ENCODE measurements at places on chromosomes 1 and 21.

DNA sequence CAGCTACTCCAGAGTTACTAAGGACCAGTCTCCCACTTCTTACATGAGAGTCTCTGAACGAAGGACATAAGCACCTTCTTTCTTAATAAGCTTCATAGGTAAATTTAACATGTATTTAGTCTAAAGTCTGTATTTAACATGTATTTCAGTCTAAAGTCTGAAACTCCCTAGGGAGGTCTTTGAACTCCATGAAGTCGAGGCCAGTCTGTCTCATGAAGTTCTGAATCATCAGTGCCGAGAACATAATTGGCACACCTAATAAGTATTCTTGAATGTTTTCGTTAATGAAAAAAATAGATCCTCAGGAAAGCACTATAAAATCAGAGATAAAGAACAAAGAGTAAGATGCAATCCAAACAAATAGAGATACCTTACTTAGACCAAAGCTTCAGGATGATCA is 945.5 kb downstream of the TTLL7 start:
- DNase-seq, result no peak

GRCh38 chr1:34361781-34362357 is 185.2 kb downstream of the C1orf94 start:
- DNase-seq, result no peak

DNA sequence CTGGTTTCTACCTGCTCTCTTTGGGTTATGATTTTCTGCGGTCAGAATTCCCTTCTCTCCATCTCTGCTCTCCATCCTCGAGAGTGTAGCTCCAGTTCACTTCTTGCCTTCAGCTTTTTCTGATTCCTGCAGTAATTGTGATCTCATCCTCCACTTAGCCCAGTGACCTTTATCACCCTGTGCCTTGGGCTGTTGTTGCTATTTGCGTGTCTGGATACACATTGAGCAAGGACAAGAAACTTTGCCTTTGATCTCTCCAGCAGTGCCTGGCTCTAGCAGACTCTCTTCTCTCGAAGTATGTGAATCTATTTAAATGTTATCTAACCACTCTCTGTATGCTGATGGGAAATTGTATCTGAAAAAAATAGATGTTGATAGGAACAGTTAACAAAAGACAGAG is 76.4 kb upstream of the MARK1 start:
- DNase-seq, result no peak

DNA sequence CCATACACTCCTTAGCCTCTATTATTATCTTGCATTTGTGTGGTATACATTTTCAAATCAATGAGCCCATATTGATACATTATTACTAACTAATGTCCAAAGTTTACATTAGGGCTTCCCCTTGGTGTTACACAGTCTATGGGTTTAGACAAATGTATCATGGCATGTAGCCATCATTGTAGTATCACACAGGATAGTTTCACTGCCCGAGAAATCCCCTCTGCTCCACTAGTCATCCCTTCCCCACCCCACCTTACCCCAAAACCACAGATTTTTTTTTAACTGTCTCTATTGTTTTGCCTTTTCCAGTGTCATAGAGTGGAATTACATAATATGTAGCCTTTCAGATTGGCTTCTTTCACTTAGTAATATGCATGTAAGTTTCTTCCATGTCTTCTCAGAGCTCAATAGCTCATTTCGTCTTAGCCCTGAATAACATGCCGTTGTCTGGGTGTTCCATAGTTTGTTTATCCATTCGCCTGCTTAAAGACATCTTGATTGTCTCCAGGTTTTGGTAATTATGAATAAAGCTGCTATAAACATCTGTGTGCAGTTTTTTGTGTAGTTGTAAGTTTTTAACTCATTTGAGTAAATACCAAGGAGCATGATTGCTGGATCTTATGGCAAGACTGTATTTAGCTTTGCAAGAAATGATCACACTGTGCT is 86.4 kb upstream of the LYST start:
- no peak for DNase-seq

- no peak for DNase-seq
Observed at GRCh38 chr1:182051938-182052337, 9.6 kb downstream of the ZNF648 start.

GRCh38 chr1:240099329-240099728 is 7.6 kb downstream of the FMN2 start:
- DNase-seq, result no peak

DNA sequence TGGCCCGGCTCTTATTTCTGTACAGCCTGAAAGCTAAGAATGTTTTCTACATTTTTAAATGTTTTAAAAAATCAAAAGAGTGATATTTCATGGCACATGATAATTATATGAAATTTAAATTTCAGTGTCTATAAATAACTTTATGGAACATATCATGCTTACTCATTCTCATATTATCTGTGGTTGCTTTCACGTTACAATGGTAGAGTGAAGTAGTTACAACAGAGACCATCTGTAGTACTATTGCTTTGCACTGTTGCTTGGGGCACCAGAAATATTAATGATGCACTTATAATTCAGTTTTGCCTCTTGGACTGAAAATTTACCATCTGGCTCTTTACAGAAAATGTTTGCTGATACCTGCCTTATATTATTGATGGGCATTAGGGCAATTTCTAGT is 481.6 kb downstream of the PLPP3 start:
- DNase-seq, result no peak

DNA sequence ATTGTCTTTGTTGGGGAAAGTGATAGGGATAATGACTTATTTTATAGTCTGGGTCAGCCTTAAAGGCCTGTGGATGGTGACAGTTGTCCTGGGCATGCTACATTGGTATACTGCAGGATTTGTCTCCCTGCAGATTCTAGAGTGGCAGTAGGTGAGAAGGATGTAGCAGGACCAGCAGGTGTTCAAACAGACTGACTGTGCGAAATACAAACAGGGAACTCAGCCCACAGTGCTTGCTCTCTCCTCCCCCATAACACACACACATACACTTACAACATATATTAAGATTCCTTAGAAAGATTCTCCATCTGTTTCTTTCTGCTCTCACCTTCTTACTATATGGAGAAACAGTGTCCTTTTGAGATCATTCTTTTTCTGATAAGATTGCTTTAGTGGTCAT is 6.9 kb downstream of the PDE4B start:
- no peak for DNase-seq

- no peak for DNase-seq
Observed at GRCh38 chr1:33826711-33827110, 37.2 kb upstream of the HMGB4 start.

GRCh38 chr1:164701189-164701761 is 142.3 kb downstream of the PBX1 start:
- no peak for DNase-seq

GRCh38 chr1:116684575-116684974 is 17.0 kb upstream of the IGSF3 start:
- DNase-seq, result no peak

DNA sequence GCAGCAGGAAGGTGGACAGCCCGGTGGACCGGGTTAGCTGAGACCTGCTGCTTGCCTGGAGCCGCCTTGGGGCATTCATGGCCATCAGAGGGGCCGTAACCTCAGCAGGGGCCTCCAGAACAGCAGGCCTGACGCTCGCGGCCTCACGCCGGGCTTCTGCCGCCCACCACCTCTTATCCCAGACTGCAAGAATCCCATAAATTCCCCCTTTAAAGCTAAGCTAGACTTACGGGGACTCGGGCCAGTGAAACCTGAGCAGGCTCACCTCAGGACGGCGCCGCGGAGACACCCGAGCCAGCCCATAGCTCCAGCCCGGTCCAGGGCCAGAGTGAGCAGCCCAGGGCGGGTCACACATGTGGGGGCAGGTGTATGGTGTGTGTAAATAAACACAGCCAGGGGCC is 132.3 kb downstream of the GLIS1 start:
- DNase-seq, result no peak

DNA sequence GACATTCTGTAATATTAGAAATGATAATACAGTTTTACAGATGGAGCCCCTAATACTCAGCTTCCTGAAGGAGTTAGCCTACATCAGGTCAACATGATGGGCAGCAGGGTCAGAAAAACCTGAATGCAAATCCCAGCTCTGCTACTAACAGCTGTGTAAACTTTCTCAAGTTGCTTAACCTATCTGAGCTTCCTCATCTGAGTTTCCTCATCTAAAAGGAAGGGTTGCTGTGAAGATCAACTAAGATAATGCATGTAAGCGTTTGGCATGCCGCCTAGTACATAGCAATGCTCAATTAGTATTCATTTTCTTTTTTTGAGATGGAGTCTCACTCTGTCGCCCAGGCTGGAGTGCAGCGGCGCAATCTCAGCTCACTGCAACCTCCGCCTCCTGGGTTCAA is 18.4 kb upstream of the DESI2 start:
- DNase-seq, result no peak

DNA sequence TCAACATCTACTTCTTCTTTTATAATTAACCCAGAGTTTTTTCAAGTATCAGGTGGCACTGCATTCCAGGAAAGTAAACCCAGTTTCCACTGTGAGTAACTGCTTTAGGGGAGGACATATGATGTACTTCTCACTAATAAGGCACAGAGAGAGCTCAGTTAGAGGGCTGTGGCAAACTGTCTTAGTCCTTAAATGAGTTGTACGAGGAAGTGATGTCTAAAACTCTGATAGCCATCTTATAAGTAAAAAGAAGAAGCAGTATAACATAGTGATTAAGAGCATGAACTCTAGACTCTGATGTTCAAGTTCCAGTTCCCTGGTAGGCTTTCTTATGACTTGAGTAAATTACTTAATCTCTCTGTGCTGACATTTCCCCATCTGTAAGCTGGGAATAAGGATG is 58.7 kb upstream of the PTGS2 start:
- no peak for DNase-seq

GRCh38 chr1:205516362-205516761 is 11.9 kb downstream of the CDK18 start:
- no peak for DNase-seq

DNA sequence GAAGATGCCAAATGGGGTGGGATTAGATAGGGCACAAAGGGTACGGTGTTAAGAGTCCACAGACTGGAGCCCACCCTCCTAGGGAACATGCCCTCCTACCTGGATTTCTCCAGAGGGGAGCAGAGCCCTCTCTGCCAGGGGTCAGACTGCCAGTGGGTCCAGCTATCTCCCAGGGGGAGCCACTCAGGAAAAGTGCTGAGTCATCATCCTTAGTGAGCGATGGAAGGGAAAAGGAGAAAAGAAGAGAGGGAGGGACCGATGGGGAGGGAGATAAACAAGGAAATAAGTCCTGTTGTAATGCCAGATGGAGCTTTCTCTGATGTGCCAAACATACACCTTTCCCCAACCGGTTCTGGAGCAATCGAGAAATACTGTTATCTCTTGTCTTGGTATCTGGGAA is 30.4 kb upstream of the CYP4B1 start:
- no peak for DNase-seq

- no peak for DNase-seq
Observed at GRCh38 chr1:154806333-154806732, 63.7 kb downstream of the KCNN3 start.

DNA sequence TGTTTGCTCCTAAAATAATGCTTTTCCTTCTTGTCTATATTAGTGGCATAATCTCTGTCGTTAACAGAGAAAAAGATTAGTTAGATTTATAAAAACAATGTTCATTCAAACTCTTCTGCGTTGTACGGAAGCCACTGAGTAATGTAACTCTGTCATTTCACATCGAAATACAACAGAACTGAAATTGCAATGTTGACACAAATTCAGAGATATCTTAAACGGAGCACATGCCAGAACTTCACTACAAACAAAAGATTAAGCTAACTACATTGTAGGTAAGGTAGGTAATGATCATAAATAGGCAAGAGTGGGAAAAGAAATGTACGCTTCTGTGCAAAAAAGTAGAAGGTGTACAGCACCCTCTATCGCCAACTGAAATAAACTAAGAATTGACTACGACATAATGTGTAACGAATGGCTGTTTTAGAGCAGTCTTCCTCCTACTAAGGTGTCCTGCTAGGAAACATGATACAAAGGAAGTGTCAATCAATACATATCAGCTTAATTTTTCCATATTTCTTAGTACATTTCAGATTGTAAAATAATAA is 56.6 kb downstream of the PCNX2 start:
- no peak for DNase-seq

GRCh38 chr1:17653728-17654351 is 101.3 kb upstream of the ACTL8 start:
- DNase-seq, result no peak

DNA sequence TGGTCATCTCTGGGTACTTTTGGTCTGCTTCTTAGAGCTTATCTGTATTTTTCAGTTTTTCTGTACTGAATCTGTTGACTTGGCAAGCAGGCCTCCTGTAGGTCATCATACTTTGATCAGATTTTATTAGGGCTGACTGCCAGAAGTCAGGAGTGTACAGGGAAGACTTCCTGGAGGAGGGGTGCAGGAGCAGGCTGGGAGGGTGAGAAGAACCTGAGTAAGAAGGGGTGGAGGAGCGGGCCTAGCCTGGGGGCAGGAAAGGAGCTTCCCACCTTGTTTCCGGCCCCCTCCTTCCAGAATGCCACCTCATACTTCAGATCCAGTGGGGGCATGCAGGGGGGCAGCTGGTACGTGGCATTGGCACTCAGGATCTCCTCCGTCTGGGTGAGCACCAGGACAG is 18.3 kb upstream of the IL22RA1 start:
- no peak for DNase-seq

DNA sequence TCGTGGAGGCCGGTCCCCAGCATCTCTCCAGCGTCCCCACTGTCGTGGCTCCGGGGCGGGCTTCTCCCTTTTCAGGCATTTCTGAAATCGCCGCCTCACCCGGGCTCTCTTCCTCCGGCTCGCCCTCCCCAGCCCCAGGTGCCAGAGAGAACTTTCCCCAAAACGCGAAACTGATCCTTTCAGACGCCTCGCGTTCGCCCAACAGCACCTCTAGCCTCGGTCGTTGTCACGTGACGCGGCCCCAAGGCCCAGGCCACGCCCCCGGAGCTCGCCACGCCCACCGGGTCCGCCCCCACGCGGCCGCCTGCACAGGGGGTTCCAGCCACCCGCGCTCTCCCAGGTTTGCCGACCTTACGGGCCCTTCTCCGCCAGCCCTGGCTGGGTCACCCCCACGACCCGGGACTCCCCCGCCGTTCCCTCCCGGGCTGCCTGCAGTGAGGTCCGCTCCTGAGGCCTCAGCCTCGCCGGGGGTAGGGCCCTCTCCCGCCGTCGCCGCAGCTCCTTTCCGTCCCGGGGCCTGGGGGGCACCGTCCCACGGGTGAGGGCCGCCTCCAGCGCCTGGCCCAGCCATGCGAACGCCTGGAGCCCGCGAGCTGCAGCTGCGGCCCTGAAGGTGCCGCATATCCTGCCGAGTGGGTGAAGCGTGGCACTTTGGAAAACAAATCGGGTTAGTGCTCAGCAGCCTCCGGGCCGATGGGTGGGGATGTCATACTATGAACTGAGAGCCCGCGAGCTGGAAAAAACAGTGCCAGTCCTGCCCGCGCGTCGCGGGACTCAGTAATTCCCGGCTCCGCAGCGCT is 21.0 kb downstream of the H3-3A start:
- peak; percentile 95 for DNase-seq

Measured in pancreas (tissue), 10 donors.